Uterus (tissue), 4 donors: ENCODE measurements at places on chromosomes 5 and 9. TPM values are rescaled to one million over a fixed set of nuclear protein-coding genes. Genes with fewer than 3 reads are reported as not detected.

DNA sequence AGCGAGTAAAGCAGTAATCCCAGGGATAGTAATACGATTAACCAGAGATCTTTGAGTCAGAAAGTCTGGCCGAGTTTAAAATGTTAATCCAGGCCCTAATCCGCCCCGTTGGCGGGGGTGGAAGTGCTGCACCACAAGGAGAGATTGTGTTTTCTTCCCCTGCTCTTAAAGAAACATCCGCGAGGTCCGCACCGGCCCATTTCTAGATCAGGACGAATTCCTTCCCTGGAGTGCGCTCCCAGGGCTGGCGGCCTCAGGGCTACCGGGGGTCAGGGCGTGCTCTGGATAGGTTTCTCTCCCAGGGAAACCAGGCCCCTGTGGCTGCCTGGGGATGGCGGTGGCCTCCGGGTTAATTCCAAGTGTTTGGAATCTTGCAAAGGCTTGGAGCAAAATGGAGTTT lies 9.3 kb upstream of the NEUROG1 start:
- DNase-seq, result no peak

ARID3C gene
- not detected for total RNA-seq

CCDC183 gene
- not detected for total RNA-seq

- no peak for DNase-seq
Observed at GRCh38 chr9:118686959-118687358, 682.3 kb downstream of the BRINP1 start.

VCAN gene
- total RNA-seq, result 72.0 TPM

SH3TC2 gene
- total RNA-seq, result 3.5 TPM

- no peak for DNase-seq
Observed at GRCh38 chr5:148898413-148899075, 72.1 kb downstream of the ADRB2 start.

DNA sequence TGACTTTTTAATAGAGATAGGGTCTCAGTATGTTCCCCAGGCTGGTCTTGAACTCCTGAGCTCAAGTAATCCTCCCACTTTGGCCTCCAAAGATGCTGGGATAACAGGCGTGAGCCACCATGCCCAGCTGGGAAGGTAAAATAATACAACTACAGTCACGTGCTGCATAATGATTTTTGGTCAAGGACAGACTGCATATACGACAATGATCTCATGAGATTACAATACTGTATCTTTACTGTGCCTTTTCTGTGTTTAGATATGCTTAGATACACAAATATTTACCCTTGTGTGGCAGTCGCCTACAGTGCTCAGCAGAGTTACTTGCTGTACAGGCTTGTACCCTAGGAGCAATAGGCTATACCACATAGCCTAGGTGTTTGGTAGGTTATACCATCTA lies 14.2 kb upstream of the IRF1 start:
- no peak for DNase-seq

- no peak for DNase-seq
Observed at GRCh38 chr9:81141961-81142360, 547.4 kb downstream of the TLE1 start.

PTGS1 gene
- 20.6 TPM for total RNA-seq

- DNase-seq, result no peak
Observed at GRCh38 chr5:111387361-111387760, 125.0 kb downstream of the STARD4 start.

DNA sequence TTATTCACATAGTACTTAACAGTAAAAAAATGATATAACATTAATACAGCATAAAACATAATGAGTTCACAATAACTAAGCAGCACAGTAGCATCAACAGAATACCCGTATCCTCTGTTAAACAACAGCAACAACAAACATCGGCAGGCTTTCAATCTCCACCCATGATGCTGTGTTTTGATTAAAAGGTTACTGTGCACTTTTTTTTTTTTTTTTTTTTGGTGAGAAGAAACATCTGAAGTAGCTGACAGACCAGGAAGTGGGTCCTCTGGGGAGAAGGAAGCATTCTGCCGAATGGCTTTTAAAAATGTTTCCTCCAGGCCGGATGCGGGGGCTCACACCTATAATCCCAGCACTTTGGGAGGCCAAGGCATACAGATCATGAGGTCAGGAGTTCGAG lies 282.3 kb downstream of the EPB41L4A start:
- DNase-seq, result no peak

GRCh38 chr9:86731511-86732063 lies 215.7 kb downstream of the GAS1 start:
- DNase-seq, result no peak

DNA sequence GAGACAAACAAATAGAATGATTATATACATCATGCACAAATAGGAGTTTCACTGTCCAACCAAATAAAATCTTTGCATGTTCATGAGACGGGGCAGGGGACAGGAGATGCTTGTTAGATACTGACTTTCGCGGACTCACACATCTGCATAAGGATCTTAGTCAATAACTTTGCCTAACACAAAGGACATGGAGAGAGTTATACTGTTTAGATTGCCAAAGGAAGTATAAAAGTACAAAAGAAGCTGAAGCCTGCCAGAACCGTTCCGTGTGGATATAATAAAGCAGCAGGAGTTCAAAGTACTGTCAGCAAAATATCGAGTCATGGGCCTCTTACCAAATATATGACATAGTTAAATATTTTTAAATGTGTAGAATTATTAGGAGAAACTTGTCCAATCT lies 1148.4 kb downstream of the EFNA5 start:
- DNase-seq, result no peak

CDH9 gene
- not detected for total RNA-seq

GRCh38 chr5:150503977-150504620 lies 3.8 kb upstream of the NDST1 start:
- no peak for DNase-seq

GRCh38 chr9:112971415-112971814 lies 40.6 kb downstream of the ZNF883 start:
- no peak for DNase-seq

TEK gene
- total RNA-seq, result 13.5 TPM

DNA sequence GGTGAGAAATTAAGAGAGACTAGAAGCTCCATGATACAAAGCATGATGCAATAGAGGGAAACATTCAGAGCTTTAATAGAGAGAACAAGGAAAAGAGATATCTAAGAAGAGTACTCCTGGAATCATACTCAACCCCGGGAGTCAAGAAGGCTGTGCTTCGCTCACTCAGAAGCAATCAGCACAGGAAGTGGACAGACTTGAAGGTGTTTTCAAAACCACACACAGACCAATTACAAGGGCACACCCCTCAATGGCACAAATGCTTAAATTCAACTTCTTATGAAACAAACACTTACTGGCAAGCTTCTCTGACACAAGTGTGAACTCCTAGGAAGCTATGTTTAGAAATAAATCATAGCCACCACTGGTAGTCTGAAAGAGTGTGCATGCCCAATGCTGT lies 462.3 kb downstream of the GABRG2 start:
- DNase-seq, result no peak

GRCh38 chr9:91903126-91903911 lies 46.7 kb downstream of the ROR2 start:
- no peak for DNase-seq

APC gene
- 65.6 TPM for total RNA-seq

CRB2 gene
- total RNA-seq, result 19.4 TPM

SPATA31D4 gene
- not detected for total RNA-seq

- no peak for DNase-seq
Observed at GRCh38 chr9:99736291-99736690, 85.4 kb upstream of the NR4A3 start.

- DNase-seq, result no peak
Observed at GRCh38 chr5:106136061-106136460, 1534.7 kb downstream of the EFNA5 start.

DNA sequence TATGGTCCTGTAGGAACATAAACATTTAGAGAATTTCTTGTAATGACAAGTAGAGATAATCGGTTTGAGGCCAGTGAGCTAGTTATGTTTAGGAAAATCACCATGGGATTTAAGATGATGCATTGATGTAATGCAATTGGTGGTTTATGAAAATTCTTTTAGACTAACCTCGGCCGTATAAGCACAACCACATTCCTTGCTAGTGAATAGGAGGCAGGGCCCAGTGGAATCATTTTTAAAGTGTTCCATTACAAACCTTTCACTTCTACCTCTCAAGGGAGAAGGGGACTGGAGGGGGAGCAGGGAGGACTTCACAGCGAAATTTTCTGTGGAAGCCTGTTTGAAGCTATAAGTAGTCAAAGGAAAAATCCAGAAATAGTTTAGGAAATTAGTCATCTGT lies 71.8 kb upstream of the NFIL3 start:
- no peak for DNase-seq

GRCh38 chr9:96031366-96031824 lies 155.9 kb downstream of the ERCC6L2 start:
- DNase-seq, result no peak

PRLR gene
- total RNA-seq, result 80.6 TPM

- DNase-seq, result no peak
Observed at GRCh38 chr9:114925672-114926071, 4.7 kb downstream of the TNFSF8 start.

DNA sequence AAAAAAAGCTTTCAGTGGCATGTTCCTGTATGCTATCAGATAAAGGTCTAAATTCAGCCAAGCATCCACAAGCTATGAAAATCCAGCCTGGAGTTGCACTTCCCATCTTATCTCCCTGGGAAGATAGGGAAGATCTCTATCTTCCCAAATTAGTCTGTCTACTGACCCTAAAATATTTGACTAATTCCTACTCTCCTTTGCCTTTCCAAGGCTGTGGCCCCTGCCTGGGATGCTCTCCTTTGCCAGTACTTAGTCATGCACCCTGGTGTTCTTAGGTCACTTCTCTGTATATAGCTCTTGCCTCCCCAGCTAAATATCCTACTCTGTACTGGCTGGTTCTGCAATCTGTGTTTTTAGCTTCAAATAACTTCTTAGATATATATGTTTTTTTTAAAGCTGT lies 44.0 kb upstream of the PLPP1 start:
- DNase-seq, result no peak

GRCh38 chr9:115525111-115526058 lies 407.4 kb upstream of the TNC start:
- no peak for DNase-seq

PTGER4 gene
- 9.4 TPM for total RNA-seq

SETX gene
- 67.2 TPM for total RNA-seq

DNA sequence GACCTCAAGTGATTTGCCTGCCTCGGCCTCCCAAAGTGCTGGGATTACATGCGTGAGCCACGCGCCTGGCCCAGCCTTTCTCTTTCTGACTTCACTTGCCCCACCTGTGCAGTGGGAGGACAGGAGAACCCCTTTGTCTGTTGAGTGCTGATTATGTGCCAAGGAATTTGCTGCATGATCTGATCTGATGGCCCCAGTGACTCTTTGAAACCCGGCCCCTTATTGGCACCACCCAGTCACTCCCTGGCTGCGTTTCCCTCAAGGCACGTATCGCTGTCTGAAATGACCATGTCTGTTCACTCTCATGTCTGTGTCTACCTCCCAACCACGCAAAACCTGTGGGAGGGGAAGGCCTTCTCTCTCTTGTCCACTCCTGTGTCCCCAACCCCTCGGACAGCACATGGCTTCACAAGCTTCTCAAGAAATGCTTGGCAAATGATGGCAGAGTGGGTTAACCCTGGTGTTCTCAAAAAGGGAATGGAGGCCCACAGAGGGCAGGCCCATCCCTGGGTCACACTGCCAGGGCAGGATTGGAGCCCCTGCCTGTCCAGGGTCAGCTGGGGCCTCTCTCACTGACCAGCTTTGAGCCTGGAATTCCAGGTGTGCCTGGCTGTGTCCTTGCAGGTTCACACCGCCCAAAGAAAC lies 21.9 kb downstream of the NEK6 start:
- no peak for DNase-seq

ZBTB43 gene
- total RNA-seq, result 3.8 TPM

- no peak for DNase-seq
Observed at GRCh38 chr5:73135021-73135420, 14.6 kb downstream of the TMEM171 start.

DNA sequence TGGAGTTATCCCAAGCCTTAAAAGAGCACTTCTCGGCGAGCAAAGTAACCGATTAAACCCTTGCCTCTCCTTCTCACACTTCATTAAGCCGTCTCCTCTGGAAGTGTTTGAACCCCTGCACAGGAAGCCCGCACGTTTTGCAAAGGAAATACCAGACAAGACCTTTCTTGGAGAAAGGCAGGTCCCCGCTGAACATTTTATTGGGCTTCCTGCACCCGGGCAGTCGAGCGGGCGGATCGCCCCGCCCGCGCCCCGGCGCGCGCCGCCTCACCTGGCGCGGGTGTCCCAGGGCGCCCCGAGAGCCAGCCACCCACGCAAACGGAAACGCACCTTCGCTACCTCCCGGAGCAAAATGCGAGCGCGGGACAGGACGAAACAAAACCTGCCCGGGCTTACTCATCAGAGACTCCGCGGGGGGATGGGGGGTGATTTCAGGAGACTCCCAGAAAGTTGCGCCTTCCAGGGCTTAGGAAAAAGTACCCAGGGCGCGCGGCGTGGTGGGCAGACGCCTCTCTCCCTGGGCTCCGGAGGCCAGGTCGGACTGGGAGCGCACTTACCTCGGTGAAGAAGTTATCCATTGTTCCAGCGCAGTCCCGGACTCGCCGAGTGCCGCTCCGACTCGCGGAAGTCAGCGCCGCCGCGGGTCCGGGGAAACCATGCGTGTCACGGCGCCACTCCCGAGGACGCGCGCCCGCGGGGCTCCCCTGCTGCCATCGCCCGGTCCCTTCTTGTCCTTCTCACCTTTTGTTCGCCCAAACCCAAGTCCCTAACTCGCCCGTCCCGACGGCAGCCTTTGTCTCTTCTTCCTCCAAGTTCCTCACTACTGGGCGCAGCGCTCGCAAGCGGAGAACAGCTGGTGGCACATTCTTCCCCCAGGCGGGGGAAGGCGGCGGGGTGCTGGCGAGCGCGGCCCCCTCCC lies 598 bp downstream of the MYO10 start:
- DNase-seq, result no peak

LRRC70 gene
- 12.1 TPM for total RNA-seq

DNA sequence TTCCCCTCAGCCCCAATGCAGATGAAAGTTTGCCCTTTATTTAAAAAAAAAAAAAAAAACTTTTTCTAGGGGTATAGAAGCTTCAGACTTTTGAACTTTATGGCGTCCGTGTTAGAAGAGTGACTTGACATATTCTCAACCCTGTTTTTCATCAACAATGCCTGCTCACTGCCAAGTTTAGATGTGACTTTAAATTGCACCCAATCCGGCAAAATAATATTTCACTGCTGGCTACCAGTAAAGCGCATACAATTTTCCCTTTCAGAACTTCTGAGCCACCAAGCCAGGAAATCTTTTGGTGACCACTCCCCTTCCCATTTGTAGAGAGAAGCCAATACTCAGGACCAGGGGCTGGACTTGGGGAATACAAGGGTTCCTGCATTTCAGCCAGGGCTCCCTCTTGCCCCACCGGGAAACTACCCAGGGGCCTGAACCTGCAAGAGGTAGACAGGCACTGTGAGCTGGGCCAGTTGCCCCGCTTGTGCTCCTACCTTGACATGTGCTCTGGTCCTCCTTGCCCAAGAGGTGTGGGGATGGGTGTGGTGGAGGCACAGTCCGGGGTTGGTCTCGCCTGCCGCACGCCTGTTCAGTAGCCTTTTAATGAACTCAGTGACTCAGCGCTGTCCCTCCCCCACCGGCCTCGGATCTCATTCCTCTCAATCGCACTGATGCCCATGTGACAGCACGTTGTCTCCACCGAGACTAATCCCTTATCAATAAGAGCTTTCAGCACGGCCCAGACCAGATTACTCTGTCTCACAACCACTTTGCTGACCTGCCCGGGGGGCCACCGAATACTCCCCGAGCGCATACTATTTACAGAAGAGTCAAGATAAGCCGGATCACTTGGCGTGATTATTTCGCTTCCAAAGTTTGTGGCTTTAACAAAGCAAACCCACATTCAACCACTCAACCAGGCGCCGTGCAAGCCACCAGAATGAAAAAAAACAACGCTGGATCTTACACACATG lies 226.4 kb downstream of the DCP2 start:
- no peak for DNase-seq

GRCh38 chr9:19409401-19410194 lies 789 bp downstream of the ACER2 start:
- DNase-seq, result peak; percentile 24
